Keratinocyte (primary cell): ENCODE measurements at places on chromosomes 12 and 14. TPM values are rescaled to one million over a fixed set of nuclear protein-coding genes. Genes with fewer than 3 reads are reported as not detected.

GRCh38 chr12:89261982-89262381 is 90.3 kb downstream of the DUSP6 start:
- DNase-seq: no peak
- H3K4me1 ChIP-seq: no peaks in the 10 kb centered on the region
- H3K27me3 ChIP-seq: no peaks in the 10 kb centered on the region
- no peak overlapping the region for H3K4me3 ChIP-seq
- no peaks in the 10 kb centered on the region for H3K36me3 ChIP-seq

ZNF664 gene
- polyA plus RNA-seq: 36.7 to 48.7 TPM (median 39.2 TPM) in 3 replicates

ABHD12B gene
- polyA plus RNA-seq: 0.03 TPM in 1 of 3 replicates, not detected in the others

TTC9 gene
- 0.50 to 0.85 TPM (median 0.59 TPM) in 3 replicates for polyA plus RNA-seq

GRCh38 chr14:65637780-65638179 is 225.2 kb downstream of the FUT8 start:
- peaks cover 8% of the 10 kb centered on the region for H3K4me1 ChIP-seq
- DNase-seq: no peak
- no peaks in the 10 kb centered on the region for H3K36me3 ChIP-seq
- H3K27me3 ChIP-seq: no peaks in the 10 kb centered on the region
- H3K4me3 ChIP-seq: no peak overlapping the region

DNA sequence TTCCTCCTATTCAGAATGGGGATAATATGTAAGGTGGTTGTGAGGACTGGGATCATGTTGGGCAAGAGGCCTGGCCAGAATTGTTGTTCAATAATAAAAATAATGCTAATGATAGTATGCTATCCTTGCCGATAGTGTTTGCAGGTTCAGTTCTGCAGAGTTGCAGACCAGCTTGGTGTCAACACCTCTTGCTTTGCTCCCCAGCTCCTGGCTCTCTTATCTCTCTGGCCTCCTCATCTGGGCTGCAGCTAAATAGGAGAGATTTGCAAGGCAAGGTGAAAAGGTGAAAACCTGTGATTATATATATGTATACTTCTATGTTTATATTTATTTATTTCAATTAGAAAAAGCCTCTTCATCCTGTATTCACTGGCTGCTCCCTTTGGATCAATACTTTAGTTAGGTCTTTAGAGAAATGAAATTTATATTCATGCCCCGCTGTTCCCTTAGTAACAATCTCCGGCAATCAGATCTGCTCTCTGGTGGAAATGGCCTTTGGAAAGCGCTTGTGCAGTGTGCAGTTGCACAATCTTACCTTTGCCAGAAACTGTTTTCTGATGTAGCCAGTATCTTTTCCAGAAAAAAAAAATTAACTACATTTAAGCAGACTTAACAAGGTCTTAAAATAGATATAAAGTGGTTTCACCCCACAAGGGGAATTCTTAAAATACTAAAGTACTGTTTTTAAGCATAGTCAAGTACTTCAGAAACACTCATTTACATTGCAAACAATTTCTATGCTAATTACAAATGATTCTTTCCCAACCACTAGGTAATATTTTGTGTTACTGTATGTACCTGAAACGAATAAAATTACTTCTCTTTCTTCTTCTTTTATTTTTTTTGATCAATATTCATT is 19.1 kb upstream of the ACVR1B start:
- no peak overlapping the region for H3K4me3 ChIP-seq
- no peaks in the 10 kb centered on the region for H3K36me3 ChIP-seq
- no peaks in the 10 kb centered on the region for H3K4me1 ChIP-seq
- no peaks in the 10 kb centered on the region for H3K27me3 ChIP-seq

DNA sequence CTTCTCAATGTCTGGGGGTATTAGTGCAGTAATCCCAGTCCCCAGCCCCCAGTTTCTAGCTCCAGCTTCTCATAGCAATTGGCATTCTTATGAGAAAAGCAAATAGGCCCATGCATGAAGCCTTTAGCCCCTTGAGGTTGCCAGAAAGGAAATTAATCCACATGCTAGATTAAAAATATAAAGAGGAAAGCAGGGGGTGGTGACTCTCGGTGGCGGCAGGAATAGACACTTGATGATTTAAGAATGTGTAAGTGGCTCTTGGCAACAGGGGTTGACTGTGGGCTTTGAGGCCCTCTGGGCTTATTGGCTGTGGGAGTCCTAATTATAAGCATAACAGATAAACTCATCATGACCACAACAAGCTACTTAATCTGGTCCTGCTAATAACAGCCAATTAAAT is 1367.3 kb upstream of the FLRT2 start:
- DNase-seq: no peak
- H3K27ac ChIP-seq: no peak overlapping the region
- H3K36me3 ChIP-seq: no peaks in the 10 kb centered on the region
- no peaks in the 10 kb centered on the region for H3K4me1 ChIP-seq
- no peak overlapping the region for H3K4me3 ChIP-seq

KRT2 gene
- polyA plus RNA-seq: 0.03 to 0.69 TPM (median 0.48 TPM) in 3 replicates

DNA sequence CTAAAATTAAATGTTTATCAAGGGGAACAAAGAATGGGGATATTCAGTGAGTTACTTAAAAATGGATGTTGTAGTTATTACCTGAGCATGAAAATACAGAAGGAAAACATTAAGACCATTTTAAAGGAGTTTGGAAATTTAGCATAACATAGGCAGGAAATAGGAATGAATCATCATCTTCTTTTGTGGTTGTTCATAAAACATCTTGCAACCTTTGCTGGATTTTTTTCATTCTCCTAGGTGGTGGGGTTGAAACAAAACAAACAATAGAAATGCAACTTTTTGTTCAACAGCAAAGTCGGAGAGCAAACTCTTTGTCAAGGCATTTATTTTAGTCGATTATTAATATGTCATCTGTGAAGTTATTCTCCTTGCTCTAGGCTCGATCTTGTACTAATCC is 275.1 kb downstream of the IPO8 start:
- no peaks in the 10 kb centered on the region for H3K27me3 ChIP-seq
- no peaks in the 10 kb centered on the region for H3K36me3 ChIP-seq
- no peak for DNase-seq
- no peak overlapping the region for H3K4me3 ChIP-seq
- peaks cover 44% of the 10 kb centered on the region for H3K4me1 ChIP-seq
- H3K27ac ChIP-seq: no peak overlapping the region

FSCB gene
- polyA plus RNA-seq: not detected in 3 replicates

DNA sequence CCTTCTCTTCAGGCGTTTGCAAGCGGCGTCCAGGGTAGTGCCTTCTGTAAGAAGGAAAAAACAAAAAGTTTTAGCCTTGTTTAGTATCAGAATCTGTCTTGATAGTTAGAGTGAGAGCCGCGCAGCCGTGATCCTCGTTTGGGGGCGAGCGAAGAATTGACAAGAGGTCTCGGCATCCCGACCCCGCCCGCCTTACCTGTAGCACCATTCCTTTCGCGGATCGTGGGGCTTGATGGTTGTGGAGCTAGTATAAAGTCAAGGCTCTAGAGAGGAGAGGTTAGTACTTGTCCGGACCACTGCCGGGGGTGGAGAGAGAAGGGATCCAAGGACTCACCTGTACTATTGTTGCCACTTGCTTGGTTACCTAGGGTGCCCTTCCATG is 494 bp downstream of the TMTC3 start:
- DNase-seq: no peak
- H3K27me3 ChIP-seq: no peaks in the 10 kb centered on the region
- H3K27ac ChIP-seq: peak overlapping the region; percentile 89
- no peaks in the 10 kb centered on the region for H3K36me3 ChIP-seq
- peaks cover 36% of the 10 kb centered on the region for H3K4me1 ChIP-seq

GNG2 gene
- 0.21 to 0.39 TPM (median 0.28 TPM) in 3 replicates for polyA plus RNA-seq

- H3K4me3 ChIP-seq: peak overlapping the region; percentile 44
- H3K27ac ChIP-seq: peak overlapping the region; percentile 79
- H3K27me3 ChIP-seq: no peaks in the 10 kb centered on the region
- H3K4me1 ChIP-seq: peaks cover 16% of the 10 kb centered on the region
- DNase-seq: no peak
- H3K36me3 ChIP-seq: peaks cover 5% of the 10 kb centered on the region
Observed at GRCh38 chr12:24948420-24948756, 513 bp downstream of the BCAT1 start.

TUNAR gene
- not detected in 3 replicates for polyA plus RNA-seq

DNA sequence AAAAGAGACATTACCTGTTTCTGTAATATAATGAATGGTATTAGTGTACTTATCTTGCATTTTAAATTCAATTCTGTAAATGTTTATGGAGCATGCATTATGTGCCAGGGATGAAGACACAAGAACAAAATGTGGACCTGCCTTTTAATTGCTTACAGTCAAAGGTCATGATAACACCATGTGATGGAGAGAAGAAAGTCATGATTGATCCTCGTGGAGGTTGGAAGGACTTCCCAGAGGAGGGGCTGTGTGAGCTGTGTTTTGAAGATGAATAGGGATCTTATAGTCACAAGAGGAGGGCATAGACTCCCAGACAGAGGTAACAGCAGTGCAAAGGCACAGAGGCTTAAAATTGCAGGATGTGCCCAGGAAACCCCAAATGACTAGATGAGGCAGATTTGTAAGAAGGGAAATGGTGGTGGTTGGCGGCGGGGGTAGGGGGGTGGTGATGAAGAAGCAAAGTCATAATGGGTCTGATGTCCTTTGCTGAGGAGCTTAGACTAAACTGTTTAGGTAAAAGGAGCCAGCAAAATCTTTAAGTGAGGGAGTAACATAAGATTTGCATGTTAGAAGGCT is 151.5 kb downstream of the PRKCH start:
- no peak overlapping the region for H3K27ac ChIP-seq
- H3K27me3 ChIP-seq: no peaks in the 10 kb centered on the region
- H3K36me3 ChIP-seq: no peaks in the 10 kb centered on the region
- DNase-seq: no peak

TCL1A gene
- polyA plus RNA-seq: not detected in 3 replicates

NFATC4 gene
- polyA plus RNA-seq: 0.69 to 2.2 TPM (median 0.92 TPM) in 3 replicates

- no peak overlapping the region for H3K4me3 ChIP-seq
- no peaks in the 10 kb centered on the region for H3K27me3 ChIP-seq
- H3K4me1 ChIP-seq: peaks cover 12% of the 10 kb centered on the region
- peaks cover 25% of the 10 kb centered on the region for H3K36me3 ChIP-seq
- no peak for DNase-seq
Observed at GRCh38 chr14:93240678-93241000, 33.6 kb downstream of the UBR7 start.

- H3K27me3 ChIP-seq: no peaks in the 10 kb centered on the region
- no peak overlapping the region for H3K27ac ChIP-seq
- no peak overlapping the region for H3K4me3 ChIP-seq
- H3K36me3 ChIP-seq: no peaks in the 10 kb centered on the region
- no peak for DNase-seq
- H3K4me1 ChIP-seq: no peaks in the 10 kb centered on the region
Observed at GRCh38 chr14:47392326-47392725, 283.1 kb downstream of the MDGA2 start.

OR4E2 gene
- not detected in 3 replicates for polyA plus RNA-seq

- DNase-seq: no peak
- H3K4me3 ChIP-seq: no peak overlapping the region
- no peaks in the 10 kb centered on the region for H3K4me1 ChIP-seq
- H3K36me3 ChIP-seq: no peaks in the 10 kb centered on the region
- no peak overlapping the region for H3K27ac ChIP-seq
Observed at GRCh38 chr12:98998697-98999299, 353.7 kb downstream of the APAF1 start.

TM7SF3 gene
- 228 to 461 TPM (median 407 TPM) in 3 replicates for polyA plus RNA-seq

DNA sequence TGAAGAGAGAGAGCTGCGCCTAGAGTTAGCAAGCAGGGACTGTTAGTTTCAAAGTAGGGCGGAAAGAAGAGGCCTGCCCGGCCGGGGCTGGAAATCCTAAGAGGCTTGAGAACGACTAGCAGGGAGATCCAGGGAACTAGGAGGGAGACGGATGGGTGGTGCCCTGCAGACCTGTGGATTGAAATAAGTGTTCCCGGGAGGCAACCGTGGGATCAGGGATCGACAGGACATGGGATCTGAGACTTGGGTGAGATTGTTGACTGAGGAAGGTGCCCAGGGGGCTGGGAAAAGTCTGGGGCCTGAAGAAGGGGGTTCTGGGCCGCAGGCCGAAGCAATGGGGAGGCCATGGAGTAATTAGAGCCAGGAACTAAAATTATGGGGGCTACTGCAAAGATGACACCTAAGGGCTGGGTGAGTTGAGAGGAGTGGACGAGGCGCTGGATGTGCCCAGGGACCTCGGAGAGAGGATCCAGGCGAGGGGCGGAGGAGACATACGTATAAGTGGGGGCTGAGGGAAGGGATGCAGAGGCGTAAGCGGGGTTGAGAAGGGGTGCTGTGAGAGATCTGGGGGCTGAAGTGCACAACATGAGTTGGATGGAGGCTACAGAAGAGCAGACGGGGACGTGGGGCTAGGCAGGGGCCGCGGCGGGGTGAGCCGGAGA is 635 bp downstream of the LTA4H start:
- peak overlapping the region; percentile 72 for H3K27ac ChIP-seq
- DNase-seq: no peak
- peak overlapping the region; percentile 85 for H3K4me3 ChIP-seq
- H3K36me3 ChIP-seq: no peaks in the 10 kb centered on the region
- no peaks in the 10 kb centered on the region for H3K27me3 ChIP-seq
- peaks cover 7% of the 10 kb centered on the region for H3K4me1 ChIP-seq

GRCh38 chr14:70338550-70338949 is 20.9 kb downstream of the COX16 start:
- no peaks in the 10 kb centered on the region for H3K27me3 ChIP-seq
- H3K36me3 ChIP-seq: no peaks in the 10 kb centered on the region
- H3K4me1 ChIP-seq: no peaks in the 10 kb centered on the region
- no peak overlapping the region for H3K4me3 ChIP-seq
- H3K27ac ChIP-seq: no peak overlapping the region

GRCh38 chr14:94112513-94113063 is 2.1 kb downstream of the IFI27 start:
- DNase-seq: no peak
- H3K36me3 ChIP-seq: no peaks in the 10 kb centered on the region
- peak overlapping the region; percentile 71 for H3K4me3 ChIP-seq
- peaks cover 17% of the 10 kb centered on the region for H3K4me1 ChIP-seq

DNA sequence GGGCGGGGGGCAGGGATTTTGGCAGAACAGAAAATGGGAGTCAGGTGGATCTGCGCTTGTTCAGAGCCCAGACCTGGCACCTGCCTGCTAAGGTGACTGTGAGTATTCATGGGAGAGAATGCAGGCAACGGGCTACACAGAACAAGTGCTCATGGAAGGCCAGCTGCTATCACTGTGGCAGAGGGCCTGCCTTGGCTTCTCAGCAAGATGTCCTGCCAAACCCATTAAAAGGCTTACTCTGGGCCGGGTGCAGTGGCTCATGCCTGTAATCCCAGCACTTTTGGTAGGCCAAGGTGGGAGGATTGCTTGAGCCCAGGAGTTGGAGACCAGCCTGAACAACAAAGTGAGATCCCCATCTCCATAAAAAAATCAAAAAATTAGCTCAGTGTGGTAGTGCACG is 21.0 kb downstream of the DIO3 start:
- no peak for DNase-seq
- H3K36me3 ChIP-seq: no peaks in the 10 kb centered on the region
- H3K4me3 ChIP-seq: no peak overlapping the region
- no peaks in the 10 kb centered on the region for H3K27me3 ChIP-seq

DNA sequence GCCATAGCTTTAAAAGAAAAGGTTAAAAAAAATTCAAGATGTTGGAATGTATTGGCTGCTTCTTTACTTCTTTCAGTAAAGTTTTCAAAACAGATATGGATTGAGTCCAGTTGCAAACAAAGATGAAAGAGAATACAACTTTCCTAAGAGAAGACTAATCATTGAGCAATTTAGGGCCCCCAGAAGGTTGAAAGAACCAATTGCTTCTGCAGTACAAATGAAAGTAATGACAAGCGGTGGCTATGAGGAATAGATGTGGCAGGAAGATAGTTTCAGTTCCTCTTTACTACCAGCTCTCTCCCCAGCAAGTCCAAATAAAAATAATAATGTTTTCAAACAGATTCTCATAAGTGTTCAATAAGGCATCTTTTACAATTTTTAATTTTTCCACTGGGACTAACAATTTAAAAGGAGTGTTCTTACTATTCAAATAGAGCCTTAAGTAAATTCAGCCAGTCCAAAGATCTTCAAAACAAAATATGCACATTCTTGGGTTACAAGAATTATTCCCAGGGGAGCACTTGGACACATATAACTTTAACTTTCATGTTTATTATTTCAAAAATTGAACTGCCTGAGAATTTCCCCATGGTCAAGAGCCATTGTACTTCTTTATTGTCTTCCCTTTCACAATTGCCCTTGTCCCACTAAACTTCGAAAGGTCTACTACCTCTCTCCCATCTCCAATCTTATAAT is 62.3 kb upstream of the PPP1R12A start:
- no peak overlapping the region for H3K4me3 ChIP-seq
- no peak overlapping the region for H3K27ac ChIP-seq
